ENCODE measurements at places on chromosomes 5 and 9. TPM values are rescaled to one million over a fixed set of nuclear protein-coding genes. Genes with fewer than 3 reads are reported as not detected.

Gene CNTNAP3B
- total RNA-seq, result 2.2 TPM

- no peak for DNase-seq
These were observed 627.4 kb downstream of the TLR4 start for GRCh38 chr9:118331622-118332045.

DNA sequence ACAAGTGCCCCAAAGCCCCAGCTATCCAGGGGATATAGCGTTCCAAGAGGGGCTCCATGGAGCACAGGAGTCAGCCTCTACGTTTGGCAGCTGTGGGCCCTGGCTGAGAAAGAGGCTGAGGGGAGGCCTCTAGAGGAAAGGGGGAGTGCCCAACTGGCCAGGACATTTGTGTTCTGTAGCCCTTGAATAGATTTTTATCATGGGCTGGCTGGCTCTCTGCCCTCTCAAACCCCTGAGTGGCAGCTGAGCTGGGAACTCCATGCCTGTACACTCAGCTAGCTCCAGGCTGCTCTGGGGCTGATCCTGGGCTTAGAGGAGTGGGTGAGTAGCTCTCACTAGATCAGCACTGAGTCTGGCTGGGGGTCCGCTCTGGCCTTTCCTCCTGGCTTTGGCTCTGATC lies 285.0 kb downstream of the ZSWIM6 start:
- DNase-seq, result no peak

GRCh38 chr5:142235050-142235797 lies 89.6 kb downstream of the SPRY4 start:
- no peak for DNase-seq

- no peak for DNase-seq
These were observed 351.7 kb downstream of the IRX2 start for GRCh38 chr5:2399804-2400203.

DNA sequence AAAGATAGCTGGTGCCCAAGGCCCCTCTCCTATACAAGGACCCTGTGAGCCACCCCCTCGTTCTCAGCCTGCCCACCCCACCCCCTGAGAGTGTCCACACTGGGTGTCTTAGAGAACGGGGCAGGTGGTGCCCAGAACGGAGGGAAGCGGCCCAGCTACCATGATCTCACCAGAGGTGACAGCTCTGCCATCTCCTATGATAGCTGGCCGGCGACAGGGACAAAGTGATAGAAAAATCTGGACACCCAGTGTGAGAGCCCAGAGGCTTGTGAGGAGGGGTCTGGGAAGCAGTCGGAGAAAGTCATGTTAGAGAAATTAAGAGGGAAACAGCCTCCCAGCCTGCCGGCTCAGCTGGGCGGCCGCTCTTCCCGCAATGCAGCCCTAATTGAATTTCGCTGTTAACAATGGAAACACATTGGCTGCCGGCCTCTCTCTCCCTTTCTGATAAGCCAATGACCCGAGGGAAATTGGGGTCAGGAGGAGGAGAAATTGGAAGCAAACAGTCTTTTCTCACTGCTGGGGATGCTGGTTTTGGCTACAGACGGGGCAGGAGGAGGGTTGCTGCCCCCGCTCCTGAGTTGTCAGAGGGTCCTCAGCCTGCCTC lies 32.3 kb downstream of the HK3 start:
- DNase-seq, result no peak
